ENCODE measurements at places on chromosomes 16 and 17.
A peak's percentile ranks its signal among the peaks of the same experiment; 100 is the strongest.

DNA sequence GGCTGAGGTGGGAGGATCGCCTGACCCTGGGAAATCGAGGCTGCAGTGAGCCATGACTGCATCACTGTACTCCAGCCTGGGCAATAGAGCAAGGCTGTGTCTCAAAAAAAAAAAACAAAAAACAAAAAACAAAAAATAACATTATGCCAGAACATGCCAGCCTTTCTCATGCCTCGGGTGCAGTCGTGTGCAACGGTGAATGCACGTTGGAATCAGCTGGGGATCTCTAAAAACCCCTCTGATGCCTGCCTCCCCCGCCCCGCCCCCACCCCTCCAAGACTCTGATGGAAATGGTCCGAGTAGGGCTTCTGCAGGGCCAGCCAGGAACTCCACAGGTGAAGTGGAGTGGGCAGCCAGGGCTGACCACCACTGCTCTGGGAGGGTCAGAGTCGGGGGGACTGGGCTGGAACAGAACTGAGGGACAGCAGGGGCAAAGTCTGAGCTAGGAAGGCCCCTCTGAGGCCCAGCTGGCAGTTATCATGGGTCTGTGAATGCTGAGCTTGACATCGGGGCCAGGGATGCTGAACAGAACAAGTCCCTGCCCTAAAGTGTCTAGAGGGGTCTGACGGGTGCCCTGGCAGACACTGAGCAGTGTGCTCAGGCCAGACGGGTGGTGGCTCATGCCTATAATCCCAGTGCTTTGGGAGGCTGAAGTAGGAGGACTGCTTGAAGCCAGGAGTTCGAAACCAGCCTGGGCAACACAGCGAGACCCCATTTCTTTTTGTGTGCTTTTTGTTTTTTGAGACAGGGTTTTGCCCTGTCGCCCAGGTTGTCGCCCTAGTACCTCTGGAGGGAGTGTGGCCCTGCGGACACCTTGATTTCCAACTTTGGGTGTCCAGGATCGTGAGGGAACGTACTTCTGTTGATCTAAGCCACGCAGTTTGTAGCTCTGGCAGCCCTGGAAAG is 193.4 kb upstream of the GSE1 start:
- no peak for DNase-seq

- DNase-seq, result no peak
Observed at GRCh38 chr17:81050645-81051625, 16.0 kb downstream of the BAIAP2 start.

GRCh38 chr16:53478965-53479364 is 24.0 kb downstream of the AKTIP start:
- DNase-seq, result no peak

- DNase-seq, result peak; percentile 61
Observed at GRCh38 chr17:78250891-78251772, 19.7 kb downstream of the TMEM235 start.

GRCh38 chr16:17354141-17354601 is 116.6 kb downstream of the XYLT1 start:
- no peak for DNase-seq

GRCh38 chr16:88659160-88659559 is 3.7 kb downstream of the MVD start:
- no peak for DNase-seq

DNA sequence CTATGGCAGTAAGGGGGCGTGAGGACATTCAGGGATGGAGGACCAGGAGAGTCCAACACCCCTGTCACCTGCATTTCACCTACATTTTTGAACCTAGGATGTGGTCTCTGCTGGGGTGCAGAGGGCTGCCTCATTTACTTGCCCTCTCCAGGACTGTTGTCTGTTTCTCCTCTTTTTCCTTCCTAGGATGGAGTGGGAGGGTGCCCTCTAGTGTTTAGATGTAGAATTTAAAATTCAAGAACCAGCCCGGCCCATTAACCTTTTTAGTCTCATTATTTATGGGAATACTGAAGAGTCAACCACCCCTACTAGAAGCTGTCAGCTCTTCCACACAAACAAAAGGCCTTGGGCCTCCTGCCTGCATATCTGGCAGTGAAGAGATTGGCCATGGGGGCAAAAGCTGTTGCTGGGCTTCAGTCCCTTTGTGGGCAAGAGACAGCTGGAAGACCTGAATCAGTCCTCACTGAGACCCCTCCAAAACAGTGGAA is 2.5 kb upstream of the STARD3 start:
- DNase-seq, result no peak

- no peak for DNase-seq
Observed at GRCh38 chr16:54968784-54969183, 38.1 kb downstream of the IRX5 start.

GRCh38 chr17:10215286-10215685 is 16.9 kb upstream of the GAS7 start:
- no peak for DNase-seq

DNA sequence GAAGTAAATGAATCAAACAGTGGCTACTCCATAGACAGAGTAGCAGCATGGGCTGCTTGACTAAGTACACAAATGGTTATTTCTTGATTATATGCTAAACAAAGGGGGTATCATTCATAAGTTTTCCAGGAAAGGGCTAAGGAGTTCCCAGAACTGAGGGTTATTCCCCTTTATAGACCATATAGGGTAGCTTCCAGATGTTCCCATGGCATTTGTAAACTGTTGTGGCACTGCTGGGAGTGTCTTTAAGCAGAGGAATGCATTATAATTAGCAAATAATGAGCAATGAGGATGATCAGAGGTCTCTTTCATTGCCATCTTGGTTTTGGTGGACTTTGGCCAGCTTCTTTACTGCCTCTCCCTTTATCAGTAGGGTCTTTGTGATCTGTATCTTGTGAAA is 105.1 kb downstream of the CDH11 start:
- DNase-seq, result no peak

DNA sequence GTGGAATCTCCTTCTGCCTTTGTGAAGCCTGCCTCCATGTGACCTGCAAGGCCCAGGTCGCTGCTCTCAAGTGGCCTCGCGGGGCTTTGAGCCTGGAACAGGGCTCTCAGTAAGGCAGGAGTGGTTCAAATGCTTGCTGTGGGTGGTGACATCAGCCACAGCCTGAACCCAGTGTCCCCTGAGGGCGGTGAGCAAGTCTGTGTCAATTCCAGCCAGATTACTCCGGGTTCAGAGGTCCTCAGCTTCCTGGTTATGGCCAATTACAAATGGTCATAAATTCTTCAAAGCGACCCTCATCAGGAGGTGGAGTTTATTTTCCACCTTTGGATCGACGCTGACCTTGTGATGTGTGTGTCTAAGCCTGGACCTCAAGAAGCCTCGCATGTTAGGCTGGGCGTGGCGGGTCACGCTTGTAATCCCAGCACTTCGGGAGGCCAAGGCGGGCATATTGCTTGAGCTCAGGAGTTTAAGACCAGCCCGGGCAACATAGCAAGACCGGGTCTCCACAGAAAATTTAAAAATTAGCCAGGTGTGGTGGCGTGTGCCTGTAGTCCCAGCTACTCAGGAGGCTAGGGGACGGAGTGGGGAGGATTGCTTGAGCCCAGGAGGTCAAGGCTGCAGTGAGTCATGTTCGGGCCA is 17.3 kb downstream of the LGALS3BP start:
- DNase-seq, result no peak

GRCh38 chr17:5485270-5486205 is at the start of gene DERL2:
Gene DERL2, minus strand, starts transcription at chr17:5486178. Its CDS starts 17 bp downstream, at chr17:5486161.
- DNase-seq, result no peak

DNA sequence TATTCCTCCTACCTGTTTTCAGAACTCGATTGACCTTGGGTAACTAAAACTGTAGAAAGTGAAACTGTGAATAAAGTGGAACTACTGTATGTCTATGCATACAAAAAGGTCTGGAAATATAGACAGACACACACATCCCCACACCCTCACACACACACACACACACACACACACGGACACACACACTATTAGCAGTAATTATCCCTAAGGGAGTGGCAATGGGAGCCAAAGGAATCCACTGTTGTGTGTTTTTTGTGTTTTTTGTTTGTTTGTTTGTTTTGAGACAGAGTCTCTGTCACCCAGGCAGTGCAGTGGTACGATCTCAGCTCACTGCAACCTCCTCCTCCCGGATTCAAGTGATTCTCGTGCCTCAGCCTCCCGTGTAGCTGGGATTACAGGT is 26.6 kb upstream of the SRCIN1 start:
- no peak for DNase-seq

DNA sequence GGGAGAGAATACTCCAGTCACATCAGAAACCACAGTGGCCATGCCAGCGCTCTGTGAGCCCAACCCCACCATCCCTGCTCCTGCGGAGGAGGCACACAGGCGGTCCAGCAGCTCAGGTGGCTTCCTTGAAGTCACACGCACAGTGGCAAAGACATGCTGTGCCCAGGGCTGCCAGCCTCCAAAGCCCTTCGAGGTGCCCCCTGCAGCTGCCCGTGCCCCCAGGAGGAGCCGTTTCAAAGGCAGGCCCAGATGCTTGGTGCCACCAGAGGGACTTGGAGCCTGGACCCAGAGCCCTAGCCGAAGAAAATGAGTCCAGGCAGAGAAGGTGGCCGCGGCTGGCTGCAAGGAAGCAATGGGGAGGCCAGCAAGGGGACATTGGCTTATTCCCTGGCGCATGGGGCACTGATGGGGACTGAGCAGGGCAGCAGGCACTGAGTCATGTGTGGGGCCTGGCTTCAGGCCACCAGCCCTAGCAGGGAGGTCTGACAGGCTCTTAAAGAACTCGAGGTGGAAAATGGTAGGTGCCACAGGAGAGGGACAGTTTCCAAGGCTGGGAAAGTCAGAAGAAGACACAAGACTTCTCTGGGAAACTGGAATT is 17.2 kb upstream of the CACNG1 start:
- DNase-seq, result no peak

GRCh38 chr17:46764709-46765401 is 53.6 kb downstream of the WNT3 start:
- no peak for DNase-seq

GRCh38 chr17:41537990-41538389 is 9.9 kb upstream of the KRT19 start:
- DNase-seq, result no peak

GRCh38 chr17:16352303-16352666 is 984 bp downstream of the CENPV start:
- no peak for DNase-seq

- no peak for DNase-seq
Observed at GRCh38 chr17:8711291-8711690, 33.3 kb downstream of the CCDC42 start.

DNA sequence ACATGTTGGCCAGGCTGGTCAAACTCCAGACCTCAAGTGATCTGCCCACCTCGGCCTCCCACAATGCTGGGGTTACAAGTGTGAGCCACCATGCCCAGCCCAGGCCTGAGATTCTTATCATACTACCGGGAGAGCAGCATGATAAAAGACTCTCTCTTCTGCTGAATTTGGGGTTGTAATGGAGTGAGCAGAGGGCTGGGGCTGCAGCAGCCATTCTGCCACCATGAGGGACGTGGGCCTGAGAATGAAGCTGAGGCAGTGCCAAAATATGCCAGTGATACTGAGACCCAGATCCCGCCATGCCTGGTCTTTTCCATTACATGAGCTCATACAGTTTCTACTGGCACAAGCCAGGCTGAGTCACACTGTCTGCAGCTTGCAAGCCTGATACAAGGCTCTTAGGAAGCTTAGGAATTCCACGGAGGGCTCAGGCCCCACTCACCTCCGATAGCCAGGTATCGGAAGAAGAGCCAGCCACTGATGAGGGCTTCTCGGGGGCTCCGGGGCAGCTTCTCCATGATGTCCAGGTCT is 19.6 kb upstream of the P2RX1 start:
- no peak for DNase-seq

GRCh38 chr17:58637011-58637570 is 54.8 kb downstream of the TEX14 start:
- no peak for DNase-seq

DNA sequence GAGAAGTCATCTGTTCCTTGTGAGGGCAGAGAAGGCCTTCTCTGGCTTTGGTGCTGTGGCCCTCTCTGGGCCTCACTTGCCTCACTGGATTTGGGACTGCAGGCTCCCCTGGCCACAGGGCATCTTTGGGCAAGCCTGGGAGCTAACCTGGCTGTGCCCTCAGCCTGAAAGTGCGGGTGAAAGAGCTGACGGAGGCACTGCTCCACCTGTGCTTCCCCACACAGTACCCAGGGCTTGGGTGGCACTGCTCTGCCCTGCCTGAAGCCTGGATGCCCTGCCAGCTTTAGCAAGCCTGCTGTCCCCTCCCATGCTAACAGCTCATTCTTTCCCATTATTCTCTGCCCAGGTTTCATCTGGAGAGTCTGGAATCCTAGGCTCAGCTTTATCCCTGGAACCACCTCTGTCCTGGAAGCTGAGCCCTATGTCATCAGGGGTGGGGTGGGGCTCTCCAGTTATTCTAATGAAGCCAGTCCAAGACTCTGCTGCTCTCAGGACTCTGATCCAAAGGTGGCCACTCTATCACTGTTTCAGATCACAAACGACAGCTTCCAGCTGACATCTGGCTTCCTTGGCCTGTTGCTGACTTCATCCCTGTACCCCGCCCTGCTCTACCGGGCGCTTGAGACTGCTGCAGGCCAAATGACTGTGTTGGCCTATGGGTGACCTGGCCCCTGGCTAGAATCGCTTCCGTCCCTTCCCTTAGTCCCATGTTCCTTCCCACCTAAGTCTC is 29.3 kb downstream of the HIC1 start:
- no peak for DNase-seq

GRCh38 chr16:87834668-87835473 is 34.4 kb downstream of the SLC7A5 start:
- no peak for DNase-seq

- DNase-seq, result no peak
Observed at GRCh38 chr16:88750854-88751253, 34.2 kb downstream of the PIEZO1 start.

DNA sequence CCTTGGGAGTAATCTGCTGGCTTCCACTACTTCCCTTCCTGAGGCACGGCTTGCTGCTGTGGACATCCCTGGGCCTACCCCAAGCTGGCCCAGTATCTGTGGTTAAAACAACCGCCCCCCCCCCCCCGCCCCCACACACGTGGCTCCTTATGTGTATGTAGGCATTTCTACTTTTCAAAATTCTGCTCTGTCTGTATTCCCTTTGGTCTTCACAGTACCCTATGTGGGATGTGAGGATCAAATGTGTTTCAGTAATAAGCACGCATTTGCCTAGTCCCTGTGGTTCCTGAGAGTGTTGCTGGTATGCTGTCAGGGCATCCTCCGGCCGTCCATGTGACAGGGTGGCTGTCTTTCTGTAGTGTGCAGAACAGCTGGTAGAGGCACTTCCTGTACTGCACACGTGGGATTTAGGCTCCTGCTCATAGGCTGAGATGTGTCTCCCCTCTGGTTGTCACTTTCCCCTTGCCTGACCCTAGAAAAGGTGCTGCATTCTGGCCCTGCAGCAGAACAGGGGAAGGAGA is 2.2 kb downstream of the NT5M start:
- peak; percentile 27 for DNase-seq

All from T-helper 22 cell (primary cell).